NCI-H2107 (cell line): ENCODE measurements at places on chromosomes 6 and 20.

- DNase-seq = no peak
These were observed 109.9 kb upstream of the SYNCRIP start for GRCh38 chr6:85752602-85753001.

DNA sequence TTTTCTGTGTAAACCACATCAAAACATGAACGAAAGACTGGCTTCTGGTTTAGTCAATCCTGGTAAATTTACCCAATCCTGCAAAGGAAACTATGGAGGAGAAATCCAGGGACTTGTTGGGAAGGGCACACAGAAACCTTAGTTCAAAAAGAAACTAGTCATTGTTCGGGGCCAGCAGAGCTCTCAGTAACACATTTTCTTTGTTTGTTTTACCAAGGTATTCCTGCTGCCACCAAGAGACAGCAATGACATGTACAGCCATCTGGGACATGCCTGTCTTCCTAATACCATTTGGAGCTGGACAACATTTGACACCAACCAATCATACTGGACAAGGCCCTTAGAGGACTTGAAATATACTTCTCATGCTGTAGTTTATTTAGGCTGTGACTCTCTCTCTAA, 8.3 kb downstream of the OARD1 start:
- DNase-seq = no peak

DNA sequence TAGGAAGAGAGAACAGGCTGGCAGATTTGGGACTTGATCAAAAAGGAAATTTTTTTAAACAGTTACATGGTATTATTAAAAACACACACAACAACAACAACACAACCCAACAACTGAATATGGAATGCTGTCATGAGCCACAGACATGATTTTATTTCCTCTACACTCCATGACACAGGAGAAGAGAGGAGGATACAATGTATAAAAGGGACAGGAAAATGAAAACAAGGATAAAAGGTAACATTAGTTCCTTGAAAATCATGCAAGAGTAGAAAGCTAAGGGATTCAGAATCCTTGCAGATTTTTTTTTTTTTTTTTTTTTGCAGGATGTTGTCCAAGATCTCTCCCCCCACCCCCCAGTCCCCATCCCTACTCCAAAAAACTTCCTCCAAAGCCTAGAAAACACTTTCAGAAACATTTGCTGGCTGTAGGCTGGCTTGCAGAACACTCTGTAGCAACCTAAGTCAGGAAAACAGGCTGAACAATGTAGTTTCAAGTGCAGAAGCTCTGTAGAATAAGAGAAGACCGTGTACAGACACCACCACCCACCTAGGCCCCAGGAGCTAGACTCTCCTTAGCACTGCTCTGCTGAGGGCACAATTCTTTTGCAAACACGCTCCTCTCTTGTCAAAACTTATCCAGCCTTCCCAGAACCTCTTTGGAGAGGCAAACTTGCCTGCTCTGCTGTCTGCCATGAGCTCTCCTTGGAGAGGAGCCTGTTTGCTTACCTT, 845 bp downstream of the ZMYND8 start:
- no peak for DNase-seq

DNA sequence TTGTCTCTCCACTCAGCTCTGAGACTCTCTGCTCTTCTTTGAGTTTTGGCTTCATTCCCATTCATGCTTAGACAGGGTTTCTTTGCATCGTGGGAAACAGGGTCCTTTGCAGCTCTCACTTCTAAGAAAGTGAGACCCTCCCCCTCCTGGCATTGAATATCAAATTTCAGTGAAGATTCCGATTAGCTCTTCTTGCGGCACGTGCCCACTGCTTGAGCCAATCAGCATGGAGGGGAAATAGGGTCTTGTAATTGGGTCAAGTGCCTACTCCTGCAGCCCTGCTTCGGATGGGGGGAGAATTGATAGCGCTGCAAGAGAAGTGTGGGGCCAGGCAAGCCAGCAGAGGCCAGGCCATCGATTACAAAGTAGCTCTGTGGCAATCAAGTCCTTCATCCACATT, 69.6 kb downstream of the TFAP2C start:
- no peak for DNase-seq
